ENCODE measurements at places on chromosomes 11 and 22. TPM values are rescaled to one million over a fixed set of nuclear protein-coding genes. Genes with fewer than 3 reads are reported as not detected.

DNA sequence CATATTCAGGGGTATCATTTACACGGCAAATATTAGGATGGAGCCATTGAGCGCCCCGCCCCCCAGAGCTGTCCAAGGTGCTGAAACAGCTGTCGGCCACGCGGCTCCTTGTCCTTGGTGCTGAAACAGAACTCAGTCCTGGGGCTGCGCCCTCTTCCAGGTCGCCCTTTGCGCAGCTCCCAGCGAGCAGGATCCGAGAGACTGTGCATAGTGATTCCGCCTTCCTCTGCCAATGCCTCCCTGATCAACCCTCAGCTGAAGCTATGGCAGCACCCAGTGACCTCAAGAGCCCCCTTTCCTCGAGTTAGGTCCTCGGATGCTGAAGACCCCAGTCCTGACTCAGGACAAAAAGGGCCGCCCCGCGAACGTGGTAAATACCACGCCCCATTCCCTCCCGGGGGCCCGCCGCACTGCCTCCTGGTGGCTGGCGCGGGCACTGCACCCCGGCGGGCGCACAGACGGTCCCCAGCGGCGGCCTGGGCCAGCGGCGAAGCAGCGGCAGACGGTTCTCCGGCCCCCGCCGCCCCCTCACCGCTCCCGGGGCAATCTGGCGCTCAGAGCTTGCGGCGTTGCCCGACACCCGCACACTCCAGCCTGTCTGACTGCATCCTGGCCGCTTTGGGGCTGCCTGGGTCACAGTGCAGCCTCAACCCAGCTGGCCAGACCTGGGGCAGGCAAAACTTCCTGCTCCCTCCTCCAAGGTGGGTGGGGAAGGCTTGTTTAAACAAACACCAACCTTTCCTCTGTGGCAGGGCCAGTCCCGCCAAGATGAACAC is 13.4 kb downstream of the SYT7 start:
- DNase-seq = peak; percentile 79

DNA sequence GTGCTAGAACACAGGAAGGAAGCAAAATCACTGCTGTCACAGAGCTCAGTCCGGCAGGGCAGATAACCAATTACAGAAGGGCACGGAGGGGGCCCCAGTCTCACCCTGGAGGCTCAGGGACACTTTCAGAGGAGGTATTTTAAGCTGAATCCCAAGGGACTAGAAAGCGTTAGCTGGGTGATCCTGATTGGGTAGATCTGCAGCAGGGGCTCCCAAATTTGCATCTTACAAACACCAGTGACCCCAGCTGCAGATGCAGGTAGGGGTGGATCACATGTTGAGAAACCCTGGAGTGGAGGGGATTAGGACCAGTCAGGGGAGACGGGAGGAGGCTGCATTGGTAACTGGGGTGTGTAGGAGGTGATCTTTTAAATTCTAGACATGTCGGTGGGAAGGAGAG is 91.4 kb downstream of the CSNK2A3 start:
- no peak for DNase-seq

GRCh38 chr11:132865623-132866022 is 666.7 kb downstream of the OPCML start:
- no peak for DNase-seq

- DNase-seq = peak; percentile 80
These were observed 950 bp downstream of the FERMT3 start for GRCh38 chr11:64207256-64208085.

DNA sequence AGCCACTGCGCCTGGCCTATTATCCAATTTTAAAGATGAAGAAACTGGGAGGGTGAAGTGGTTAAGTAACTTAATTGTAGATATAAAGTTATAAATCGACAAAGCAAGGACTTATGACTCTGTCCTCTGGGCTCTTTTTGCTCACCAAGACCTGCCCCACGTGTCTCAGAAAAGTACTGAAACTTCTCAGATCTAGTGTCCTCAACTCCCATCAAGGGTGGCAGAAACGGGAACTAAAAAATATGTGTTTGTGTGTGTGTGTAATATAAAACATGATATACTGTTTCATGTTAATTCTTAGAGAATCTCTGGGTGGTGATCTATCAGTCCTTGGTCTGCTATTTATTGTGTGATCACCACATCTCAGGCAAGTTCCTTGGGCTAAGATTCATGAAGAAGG is 104.9 kb downstream of the GAB2 start:
- DNase-seq = no peak

DNA sequence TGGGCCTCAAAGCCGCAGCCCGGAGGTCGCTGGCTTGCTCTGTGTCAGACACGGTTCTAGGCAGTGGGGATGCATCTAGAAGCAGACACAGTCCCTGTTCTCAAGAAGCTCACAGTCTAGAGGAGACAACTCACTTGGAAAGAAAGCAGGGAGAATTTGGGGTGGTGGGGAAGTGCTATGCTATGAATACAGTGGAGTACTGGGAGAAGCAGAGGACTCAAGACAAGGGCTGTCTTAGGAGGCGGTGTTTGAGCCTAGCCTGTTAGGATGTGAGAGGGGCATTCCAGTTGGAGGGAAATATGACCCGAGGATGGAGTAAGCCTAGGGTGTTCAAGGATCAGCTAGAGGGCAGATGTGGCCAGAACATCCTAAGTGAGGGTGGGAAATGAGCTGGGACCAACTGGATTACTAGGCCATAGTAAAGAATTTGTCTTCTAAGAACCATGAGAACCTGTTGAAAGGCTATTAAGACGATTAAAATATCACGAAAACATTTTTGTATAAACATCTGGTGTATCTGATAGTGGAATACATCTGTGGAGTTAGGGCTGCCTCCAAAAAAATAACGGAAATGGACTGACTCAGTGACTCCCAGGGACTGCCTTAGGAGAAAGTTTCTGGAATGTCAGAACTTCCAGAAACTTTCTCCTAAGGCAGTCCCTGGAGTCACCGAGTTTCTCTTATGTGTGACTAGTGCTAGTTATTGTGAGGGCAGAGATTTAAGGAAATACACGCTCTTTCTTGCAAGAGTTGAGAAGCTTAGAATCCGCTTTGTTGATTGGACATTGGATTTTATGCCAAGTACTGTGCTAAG is 1.1 kb upstream of the PITPNB start:
- no peak for DNase-seq

- no peak for DNase-seq
These were observed 289.9 kb downstream of the TENM4 start for GRCh38 chr11:79150966-79151365.

DNA sequence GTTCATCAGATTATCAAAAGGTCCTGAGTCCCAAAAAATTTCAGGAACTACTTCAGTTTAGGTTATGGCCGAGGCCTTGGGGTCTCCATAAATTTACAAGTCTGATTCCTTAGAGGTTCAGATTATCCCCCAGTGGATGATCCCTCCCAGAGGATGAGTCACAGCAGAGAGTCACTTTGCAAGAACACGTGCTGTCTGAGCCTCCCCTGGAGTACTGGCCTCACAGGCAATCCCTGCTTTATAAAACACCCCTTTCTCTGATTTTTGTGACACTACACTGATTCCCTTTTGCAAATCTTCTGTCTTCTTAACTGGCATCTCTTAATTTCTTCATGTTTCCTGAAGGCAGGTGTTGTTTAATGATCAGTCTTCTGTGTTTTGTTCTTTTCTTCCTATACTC is 45.3 kb downstream of the CCDC34 start:
- DNase-seq = no peak

GRCh38 chr22:29762263-29762662 is 4.5 kb downstream of the ZMAT5 start:
- no peak for DNase-seq

- no peak for DNase-seq
These were observed 143.8 kb downstream of the NECTIN1 start for GRCh38 chr11:119585043-119585781.

- DNase-seq = no peak
These were observed 166.1 kb upstream of the MTNR1B start for GRCh38 chr11:92803391-92803790.

DNA sequence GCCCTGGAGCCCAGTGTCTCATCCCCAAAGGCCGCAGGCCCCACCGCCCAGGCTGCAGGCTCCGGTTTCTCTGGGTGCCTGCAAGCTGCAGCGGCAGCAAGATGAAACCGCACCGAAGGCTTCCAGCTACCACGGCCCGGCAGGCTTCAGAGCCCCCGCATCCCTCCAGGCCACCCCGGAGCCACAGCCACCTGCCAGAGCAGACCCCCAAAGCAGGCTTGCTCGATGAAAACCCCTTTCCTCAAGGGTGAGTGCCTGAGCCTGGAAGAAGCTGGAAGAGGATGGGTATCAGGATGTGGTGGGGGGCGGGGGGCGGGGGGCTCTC is 24.5 kb upstream of the GNB1L start:
- DNase-seq = no peak

- no peak for DNase-seq
These were observed 77.5 kb downstream of the PPFIBP2 start for GRCh38 chr11:7591107-7591894.

GRCh38 chr11:65774525-65775306 is 6.1 kb downstream of the AP5B1 start:
- no peak for DNase-seq

- no peak for DNase-seq
These were observed 59.0 kb upstream of the SHANK2 start for GRCh38 chr11:71311176-71311925.

DNA sequence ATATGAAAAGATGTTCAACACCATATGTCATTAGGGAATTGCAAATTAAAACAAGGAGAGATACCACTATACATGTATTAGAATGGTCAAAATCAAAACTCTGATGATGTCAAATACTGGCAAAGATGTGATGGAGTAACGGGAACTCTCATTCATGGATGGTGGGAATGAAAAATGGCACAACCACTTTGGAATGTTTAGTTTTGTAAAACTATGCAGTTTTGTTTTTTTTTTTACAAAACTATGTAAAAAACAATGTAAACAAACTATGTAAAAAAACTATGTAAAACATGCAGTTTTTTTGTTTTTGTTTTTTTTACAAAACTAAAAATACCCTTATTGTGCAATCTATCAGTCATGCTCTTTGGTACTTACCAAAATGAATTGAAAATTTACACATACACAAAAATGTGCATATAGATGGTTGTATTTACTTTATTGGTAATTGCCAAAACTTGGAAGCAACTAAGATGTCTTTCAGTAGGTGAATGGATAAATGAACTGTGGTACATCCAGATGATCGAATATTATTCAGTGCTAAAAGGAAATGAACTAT is 5.0 kb upstream of the USP47 start:
- DNase-seq = no peak

DNA sequence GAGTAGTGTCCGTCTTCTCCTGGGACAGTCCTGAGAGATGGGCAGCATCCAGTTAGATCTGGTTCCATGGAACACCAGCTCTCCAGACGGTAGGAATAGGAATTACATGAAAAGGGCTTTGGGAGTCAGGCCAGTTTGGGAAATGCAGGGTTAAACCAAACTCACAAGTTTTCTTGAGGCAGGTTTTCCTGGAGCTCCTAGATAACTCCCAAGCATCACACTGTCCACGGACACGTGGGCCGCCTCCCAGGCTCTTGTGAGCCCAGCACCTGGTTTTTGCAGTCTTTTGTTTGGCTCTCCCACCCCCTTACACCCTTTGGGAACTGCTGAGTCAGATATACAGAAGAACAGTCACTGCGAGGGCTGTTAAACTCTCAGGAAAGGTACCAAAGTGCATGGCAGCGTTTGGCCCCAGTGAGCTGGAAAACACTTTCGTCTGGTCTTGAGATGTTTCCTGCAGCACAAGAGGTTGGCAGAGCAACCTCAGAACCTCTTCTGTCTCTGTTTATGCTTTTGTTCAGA is 90.0 kb downstream of the BCR start:
- no peak for DNase-seq

- DNase-seq = no peak
These were observed 578.4 kb upstream of the CCDC90B start for GRCh38 chr11:83864412-83865057.

- DNase-seq = no peak
These were observed 9.8 kb upstream of the FAM111B start for GRCh38 chr11:59097113-59097708.

DNA sequence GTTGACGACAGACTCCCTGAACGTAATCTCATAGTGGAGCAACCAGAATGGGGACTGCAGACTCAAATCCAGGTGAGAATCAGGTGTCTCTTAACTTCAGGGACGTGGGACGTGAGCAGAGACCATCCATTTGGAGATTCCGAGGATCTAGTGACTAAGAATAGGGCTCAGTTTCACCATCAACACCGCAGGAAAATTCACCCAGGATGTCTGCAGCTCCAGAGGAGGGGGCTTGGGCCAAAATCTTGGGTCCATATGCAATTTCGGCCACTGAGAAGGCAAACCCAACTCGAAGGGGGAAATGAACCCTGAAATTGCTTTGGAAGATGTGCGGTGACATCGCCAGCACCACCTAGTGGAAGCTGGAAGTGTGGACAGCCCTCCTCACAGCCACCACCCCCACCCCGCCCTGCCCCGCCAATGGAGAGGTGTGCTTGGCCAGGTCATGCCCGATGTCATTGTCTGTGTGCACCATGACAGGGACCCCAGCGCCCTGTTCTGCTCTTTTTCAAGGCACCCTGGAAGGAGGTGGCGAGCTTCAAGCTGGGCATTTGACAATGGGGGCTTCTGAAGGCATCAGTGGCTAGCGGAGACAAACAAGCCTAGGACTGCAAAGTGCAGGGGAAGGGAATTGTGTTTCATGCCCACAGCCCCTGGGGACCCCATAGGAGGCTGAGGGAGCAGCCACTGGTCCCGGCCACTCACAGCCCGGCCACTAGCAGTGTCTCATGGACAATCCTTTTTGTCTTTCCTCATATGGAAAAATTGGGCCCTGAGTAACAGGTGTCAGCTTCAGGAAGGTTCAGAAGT is 24.8 kb downstream of the APOL1 start:
- DNase-seq = peak; percentile 62

DNA sequence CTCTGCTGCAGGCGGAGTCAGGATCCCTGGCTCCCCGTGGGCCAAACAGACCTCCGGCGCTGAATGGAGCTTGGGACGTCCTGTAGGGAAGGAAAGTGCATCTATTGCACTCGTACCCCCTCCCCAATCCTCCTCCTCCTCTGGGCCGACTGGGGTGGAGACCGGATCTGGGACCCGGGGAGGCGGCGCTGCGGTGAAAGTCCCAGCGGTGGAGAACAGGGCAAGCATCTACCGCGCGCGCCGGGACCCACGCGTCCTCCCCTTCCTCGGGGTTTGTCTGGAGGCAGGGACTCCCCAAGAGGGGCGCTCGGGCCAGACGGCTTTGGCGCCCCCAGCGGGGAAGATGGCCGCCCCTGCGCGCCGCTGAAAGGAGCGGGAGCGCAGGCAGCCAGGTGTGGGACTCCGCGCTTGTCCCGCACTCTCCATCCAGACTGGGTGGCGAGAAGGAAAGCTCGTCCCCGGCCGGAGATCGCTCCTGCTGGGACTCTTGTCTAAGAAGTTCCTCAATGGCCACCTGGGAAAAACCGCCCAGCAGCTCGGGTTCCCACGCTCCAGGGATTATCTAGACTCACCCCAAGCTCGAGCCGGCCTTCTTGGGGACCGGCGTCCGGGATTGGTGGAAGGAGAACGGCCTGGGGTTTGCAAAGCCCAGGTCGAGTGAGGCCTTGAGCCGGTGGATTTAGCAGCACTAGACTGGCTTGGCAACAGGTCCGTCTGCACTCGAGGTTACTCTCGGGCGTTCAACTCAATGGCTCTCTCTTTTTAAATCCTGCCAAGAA is 718 bp downstream of the FADS2 start:
- peak; percentile 63 for DNase-seq

ANO1 gene
- 14.3 TPM for total RNA-seq

INPP5J gene
- total RNA-seq = 21.9 TPM

EHF gene
- total RNA-seq = 0.56 TPM

SOX6 gene
- 27.9 TPM for total RNA-seq

MS4A12 gene
- not detected for total RNA-seq

SCGB1D1 gene
- not detected for total RNA-seq

APOC3 gene
- total RNA-seq = not detected

OR8G1 gene
- not detected for total RNA-seq

KCTD17 gene
- 26.1 TPM for total RNA-seq

BAIAP2L2 gene
- 0.21 TPM for total RNA-seq

CNIH2 gene
- total RNA-seq = not detected

MUS81 gene
- total RNA-seq = 24.6 TPM

HBB gene
- 123 TPM for total RNA-seq

MIF gene
- total RNA-seq = 309 TPM

PLAAT4 gene
- 5.5 TPM for total RNA-seq

Measured in heart left ventricle (tissue), 16 donors.